ENCODE measurements at places on chromosomes 1 and 21.

- DNase-seq = no peak
These were observed 35.5 kb downstream of the SCAF4 start for GRCh38 chr21:31696424-31696823.

GRCh38 chr21:33229784-33230544 lies at the start of gene IFNAR2:
IFNAR2 (plus strand) TSS chr21:33229938; CDS start chr21:33241923, 11,985 bp downstream.
- DNase-seq = peak; percentile 55

DNA sequence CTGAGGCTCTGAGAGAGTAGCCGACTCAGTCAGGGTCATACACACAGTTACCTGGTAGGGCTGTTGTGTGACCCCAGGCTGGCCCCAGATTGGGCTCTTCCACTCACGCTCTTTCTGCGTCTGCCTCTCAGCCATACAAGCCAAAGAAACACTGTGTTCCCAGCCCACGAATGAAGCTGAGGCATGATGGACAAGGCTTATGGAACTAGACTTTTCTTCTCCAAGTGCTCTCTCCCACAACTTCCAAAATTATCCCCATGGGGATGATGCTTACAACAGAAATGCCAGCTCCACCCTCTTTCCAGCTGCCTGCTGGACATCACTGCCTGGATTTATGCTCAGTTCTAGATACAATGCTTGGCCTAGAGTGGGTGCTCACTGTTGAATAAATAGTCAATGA lies 102.8 kb upstream of the JUN start:
- DNase-seq = no peak

GRCh38 chr1:174828264-174828663 lies 171.5 kb upstream of the CACYBP start:
- no peak for DNase-seq

- DNase-seq = no peak
These were observed 25.1 kb upstream of the RNF186 start for GRCh38 chr1:19840228-19840627.

DNA sequence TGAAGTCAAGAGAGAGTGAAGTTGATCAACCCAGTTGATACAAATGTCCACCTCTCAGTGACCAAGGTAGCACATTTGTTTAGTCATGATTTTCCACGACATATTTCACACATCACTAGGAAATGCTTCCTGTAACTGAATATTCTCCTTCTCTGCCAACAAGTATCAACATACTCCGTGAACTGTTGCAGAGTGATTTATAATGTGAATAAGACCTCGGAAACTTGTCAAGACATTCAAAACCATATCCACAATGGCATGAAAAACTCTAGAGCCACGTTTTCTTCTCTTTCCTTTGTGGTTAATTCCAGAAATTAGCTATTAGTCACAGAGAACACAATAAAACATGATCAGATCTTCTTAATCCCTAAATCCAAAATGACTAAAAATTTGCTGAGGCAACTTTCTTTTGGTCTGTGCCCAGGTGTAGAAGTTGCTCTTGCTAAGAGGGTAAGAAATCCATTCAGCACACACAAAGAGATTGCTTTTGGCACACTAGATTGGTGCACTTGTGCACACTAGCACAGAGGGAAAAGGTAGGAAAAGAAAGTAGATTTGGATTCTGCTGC lies 244.3 kb upstream of the NRIP1 start:
- DNase-seq = no peak

DNA sequence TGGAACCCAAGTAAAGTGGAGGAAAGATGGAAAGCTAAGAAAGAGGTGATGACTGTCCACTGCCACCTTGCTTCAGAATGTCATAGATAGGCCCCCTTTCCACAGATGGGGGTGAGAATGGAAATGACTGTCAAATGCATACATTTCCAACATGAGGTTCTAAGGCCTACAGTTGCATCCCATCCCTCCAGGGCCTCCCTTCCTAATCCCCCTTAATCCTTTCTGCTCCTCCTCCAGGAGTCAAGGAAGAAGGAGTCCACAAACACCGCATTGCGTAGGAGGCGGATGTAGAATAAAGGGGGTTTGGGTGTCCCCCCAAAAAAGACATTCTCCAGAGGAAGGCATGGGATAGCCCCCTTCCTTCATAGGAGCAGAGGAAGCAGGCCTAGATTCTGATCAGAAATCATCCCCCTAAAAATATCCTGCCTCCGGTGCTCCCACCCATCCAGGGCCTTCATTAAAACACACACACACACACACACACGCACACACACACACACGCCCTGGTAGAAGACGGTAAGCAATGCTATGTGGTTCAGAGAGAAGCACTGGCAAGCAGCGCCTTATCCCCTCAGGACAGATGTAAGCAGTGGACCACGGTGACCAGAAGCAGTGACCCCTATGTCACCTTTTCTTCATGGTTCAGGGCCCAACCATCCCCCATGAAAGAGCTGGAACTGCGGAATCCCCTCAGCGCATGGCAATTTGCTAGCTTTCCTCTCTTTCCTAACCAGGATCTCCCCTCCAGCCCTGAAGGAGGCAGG lies 2.0 kb downstream of the SV2A start:
- DNase-seq = no peak

DNA sequence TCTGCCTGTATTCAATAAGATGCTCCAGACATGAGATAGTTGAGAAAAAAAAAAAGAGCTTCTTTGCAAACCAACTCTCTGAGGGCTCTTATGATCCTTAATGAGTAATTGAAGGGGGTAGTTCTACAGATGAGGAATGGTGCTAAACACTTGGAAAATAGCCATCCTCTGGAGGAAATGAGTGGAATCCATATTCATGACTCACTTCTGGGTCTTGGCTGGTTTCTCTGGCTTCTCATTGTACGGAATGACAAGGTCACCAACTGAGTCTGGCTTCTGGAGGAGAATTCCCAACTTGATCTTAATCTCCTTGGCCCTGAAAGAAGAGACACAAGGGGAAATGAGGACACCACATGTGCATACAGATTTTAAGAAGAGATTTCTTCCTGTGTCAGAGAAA lies 34.7 kb downstream of the RGS5 start:
- DNase-seq = no peak

GRCh38 chr21:38938343-38938742 lies 132.6 kb downstream of the ETS2 start:
- DNase-seq = no peak

- no peak for DNase-seq
These were observed 34.4 kb downstream of the FH start for GRCh38 chr1:241485145-241485544.
